ENCODE measurements at places on chromosomes 4 and X.

GRCh38 chr4:167616476-167616875 is 382.2 kb upstream of the SPOCK3 start:
- DNase-seq: no peak

GRCh38 chr4:77157859-77158486 is 966 bp downstream of the CCNG2 start:
- DNase-seq: peak; percentile 57

DNA sequence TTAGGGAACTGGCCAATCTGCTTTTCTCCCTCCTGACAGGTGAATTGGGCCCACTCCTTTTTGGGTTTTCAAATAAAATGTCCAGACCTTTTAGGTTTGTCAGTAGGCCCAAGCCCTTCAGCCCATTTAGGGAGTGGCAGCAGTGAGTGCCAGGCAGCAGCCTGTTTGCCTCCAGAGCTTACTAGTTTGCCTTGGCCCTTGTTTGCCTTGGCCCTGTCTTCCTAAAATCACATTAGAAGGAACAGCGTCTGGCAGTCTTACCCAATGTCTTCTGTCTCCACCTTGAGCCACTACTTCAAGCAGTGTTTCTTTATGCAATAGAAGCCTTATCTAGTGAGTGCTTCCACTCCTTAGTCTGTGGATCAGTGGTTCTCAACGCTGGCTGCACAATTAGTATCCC is 117.1 kb downstream of the TMEM164 start:
- DNase-seq: no peak

GRCh38 chr4:73735231-73735630 is 5.1 kb upstream of the CXCL8 start:
- no peak for DNase-seq

GRCh38 chrX:16666541-16666940 is 16.6 kb downstream of the S100G start:
- DNase-seq: no peak

DNA sequence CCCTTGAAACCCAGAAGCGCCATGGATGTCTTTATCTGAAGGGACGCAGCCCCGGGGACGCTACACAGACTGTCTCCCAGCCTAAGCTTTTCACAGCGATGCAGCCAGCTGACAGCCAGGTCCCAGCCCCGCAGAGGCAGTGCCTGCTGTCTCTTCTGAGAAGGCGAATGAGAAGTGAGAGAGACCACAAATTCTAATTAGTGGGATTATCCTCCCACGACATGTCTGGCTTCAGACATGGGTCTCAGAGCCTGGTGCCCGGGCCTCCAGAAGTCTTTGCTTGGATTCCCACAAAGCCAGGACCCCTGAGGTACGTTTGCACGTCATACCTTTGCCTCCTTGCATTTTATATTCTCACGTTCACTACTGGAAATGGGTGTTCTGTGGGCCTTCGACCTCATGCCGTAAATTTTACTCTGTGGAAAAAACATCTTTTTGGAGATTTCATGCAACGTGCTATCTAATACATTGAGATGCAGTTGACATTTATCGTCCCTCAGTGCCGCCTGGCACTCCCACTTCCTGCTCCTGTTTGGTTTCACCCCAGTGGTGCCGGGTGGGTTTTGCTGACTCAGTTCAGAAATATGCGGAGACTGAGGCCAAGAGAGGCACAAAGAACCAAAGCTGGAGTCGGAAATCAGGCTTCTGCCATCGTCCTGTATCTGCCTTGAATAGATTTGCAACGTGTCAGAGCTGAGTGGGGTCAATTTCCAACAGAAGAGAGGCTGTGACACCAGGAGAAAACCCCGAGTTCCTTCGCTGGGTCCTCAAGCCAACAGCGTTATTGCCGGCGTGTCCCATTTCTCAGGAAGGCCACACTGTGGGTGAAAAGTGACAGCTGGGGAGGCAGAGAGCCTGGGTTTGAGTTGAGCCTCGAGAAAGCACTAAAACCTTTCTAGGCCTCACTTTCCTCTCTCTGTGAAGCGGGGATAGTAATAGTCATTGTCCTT is 114.4 kb downstream of the STK32B start:
- no peak for DNase-seq

DNA sequence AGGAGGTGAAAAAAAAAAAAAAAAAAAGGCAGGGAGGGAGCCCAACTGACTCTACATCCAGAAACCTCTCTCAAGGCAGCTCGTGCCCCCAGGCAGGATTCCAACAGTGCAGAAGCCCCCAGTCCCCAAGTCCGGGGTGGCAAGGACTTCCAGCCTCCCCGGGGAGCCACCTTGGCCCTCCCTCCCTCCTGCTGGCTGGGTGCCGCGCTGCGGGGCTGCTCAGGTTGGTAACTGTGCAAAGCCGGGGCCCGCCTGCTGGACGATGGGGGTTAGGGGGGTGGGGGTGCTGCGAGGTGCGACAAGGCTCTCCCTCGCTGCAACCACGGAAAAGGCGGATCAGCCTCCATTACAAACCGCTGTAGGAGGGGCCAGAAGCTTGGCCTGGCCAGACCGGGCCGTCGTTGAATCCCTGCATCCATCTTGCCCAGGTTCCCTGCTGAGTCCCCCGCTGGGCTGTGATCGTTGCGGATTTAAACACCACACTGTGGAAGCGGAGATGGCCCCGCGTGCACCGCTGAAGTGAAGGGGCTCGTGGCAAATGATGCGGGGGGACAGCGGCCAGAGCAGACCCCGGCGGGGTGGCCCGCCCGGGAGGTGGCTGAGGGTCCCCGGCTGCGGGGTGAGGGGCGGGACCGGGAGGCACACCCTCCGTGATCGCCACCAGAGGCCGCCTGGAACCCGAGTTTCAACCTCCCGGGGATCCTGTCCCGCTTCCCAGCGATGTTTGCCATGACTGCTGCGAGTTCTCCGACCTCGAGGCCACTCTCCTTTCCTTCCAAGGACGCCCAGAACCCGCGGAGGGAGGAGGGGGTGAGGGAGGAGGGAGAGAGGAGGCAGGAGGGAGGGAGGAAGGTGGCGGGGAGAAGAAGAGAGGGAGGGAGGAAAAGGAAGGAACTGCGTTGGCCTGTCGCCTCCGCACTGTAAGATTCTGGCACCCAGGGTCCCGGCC is 58.0 kb upstream of the DDX3X start:
- peak; percentile 20 for DNase-seq

- DNase-seq: no peak
These were observed 2.9 kb downstream of the ATP6AP1 start for GRCh38 chrX:154431341-154431740.

- DNase-seq: no peak
These were observed 110.6 kb downstream of the SH3KBP1 start for GRCh38 chrX:19776753-19777152.

GRCh38 chrX:19549838-19550237 is 34.5 kb upstream of the MAP3K15 start:
- DNase-seq: no peak

DNA sequence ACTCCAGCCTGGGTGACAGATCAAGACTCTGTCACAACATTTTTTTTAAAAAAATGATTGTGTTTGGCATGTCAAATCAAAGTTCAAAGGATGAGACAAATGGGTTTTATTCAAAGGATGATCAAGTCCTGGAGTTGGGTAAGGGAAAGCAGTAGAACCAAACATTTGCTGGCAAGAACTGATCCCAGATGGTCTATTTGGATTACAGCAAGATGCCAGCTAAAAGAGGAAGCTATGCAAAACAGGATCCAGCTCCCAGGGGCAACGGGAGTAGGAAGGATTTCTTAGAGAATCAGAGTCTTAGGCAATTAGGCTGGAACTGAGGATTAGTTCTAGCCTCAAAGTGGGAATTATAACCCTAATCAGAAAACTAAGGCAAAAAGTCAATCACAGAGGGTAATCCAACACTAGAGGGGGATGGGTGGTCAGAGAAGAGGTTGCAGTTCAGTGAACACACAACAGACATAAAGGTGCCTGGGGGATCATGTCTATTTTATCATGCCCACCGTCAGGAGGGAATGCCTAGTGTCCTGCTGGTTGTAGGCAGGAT is 133.0 kb upstream of the PLS3 start:
- no peak for DNase-seq

DNA sequence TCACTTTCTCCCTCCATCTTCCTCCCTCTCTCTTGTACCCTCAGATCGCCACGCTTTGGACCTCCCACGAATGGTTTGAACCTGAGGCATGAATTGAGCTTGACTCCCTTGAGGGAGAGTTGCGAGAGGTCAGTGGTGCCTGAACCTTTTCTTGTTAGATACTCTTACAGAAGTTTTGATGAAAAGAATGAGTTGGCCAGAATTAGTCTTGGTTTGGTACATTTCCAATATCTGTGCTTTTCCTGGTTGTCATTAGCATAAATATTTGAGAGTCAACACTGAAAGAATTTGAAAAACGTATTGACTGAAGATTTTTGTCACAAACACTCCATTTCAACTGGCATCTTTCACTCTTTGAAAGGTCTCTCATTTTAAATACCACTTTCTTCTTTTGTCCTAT is 510.6 kb upstream of the DIPK2B start:
- no peak for DNase-seq

DNA sequence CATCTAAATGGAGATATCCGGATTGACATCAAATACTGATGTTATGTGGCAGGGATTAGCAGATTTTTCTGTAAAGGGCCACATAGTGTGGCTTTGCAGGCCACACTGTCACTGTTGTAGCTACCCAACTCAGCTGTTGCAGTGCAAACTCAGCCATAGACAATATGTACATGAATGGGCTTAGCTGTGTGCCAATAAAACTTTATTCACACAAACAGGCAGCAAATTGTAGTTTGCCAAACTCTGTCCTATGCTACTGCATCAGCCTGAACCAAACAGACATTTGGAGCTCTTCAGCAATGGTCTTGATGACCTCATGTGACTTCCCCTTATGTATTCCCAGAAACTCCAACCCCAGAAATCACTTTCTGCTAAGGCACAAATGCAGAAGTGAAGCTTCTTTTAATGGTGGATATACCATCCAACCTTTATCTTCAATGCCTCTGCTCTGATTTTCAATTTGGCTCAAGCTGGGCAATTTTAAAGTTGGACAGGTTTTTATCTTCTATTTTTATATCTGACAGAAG is 18.4 kb upstream of the TRPC5OS start:
- no peak for DNase-seq

GRCh38 chr4:56085275-56085674 is 136.5 kb downstream of the CEP135 start:
- DNase-seq: no peak

GRCh38 chr4:155143512-155143911 is 64.9 kb upstream of the NPY2R start:
- DNase-seq: no peak

DNA sequence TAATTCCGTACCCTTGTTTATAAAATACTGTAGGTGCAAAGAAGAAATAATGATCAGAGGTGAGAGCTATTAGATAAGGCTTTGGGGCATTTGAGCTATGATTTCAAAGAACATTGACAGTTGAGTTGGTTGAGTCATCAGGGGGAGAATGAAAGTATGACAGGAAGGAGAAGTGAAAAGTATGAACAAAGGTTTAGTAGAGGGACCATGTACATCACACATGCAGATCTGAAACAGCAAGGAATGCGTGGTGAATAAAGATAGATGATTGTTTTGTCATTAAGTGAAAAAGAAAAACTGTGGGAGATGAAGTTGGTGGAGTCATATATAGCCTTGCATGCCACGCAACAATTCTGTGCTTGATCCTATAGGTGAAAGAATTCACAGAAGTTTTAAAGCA is 163.1 kb downstream of the ARAP2 start:
- DNase-seq: no peak

GRCh38 chr4:139167774-139168444 is 9.1 kb downstream of the ELF2 start:
- DNase-seq: no peak

GRCh38 chr4:79042079-79042674 is 102.9 kb upstream of the PAQR3 start:
- DNase-seq: no peak

DNA sequence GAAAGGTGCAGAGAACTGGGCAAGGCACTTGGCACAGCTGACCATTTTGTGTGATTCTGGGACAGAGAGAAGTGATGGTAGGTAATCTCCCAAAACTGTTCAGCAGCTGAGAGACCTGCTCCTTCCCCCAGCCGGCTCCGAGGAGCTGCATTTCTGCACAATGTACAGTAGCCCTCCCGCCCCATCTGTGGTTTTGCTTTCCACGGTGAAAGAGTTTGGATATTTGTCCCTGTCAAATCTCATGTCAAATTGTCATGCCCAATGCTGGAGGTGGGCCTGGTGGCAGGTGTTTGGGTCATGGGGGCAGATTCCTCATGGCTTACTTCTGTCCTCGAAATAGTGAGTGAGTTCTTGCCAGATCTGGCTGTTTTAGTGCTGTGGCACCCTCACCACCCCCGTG is 90.5 kb upstream of the CD99 start:
- no peak for DNase-seq

DNA sequence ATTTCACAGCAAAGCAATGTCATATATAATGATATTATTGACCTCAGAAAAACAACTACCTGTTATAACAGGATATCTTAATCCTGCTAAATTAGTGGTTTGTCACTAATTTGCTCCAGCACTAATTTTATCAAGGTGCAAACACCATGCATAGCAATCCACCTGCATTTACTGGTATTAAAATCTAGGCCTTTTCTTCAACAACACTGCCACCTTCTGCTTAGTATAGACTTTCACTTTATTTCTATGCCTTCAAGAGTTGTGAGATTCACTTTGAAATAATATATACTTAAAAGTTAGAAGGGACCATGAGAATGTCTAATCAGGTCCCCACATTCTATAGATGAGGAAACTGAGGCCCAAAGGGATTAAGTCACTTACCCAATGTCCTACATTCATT is 82.1 kb upstream of the IQCM start:
- no peak for DNase-seq

- no peak for DNase-seq
These were observed 935.2 kb downstream of the PCDH7 start for GRCh38 chr4:31655328-31655727.

GRCh38 chrX:132815643-132816042 is 142.8 kb downstream of the HS6ST2 start:
- DNase-seq: no peak

GRCh38 chr4:153936121-153936520 is 147.2 kb upstream of the SFRP2 start:
- DNase-seq: no peak
